ENCODE measurements at places on chromosomes 6 and 20.

GRCh38 chr6:45724511-45724910 lies 291.1 kb downstream of the CLIC5 start:
- no peak for DNase-seq

GRCh38 chr6:85418059-85418458 lies 31.8 kb upstream of the NT5E start:
- no peak for DNase-seq

DNA sequence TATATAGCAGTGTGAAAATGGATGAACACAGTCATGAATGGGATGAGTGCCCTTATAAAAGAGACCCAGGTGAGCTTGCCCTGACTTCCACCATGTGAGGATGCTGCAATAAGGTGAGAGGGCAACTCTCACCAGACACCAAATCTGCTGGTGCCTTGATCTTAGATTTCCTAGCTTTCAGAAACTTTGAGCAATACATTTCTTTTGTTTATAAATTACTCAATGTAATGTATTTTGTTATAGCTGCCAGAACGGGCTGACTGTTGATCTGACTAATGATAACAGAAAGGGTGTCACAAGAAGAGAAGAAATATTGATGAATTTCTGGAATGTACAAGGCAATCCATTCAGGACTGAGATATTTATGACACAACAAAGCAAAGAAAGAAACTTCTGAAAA lies 180.5 kb downstream of the MCHR2 start:
- no peak for DNase-seq

- DNase-seq: no peak
These were observed 128.3 kb downstream of the TSHZ2 start for GRCh38 chr20:53100476-53100911.

DNA sequence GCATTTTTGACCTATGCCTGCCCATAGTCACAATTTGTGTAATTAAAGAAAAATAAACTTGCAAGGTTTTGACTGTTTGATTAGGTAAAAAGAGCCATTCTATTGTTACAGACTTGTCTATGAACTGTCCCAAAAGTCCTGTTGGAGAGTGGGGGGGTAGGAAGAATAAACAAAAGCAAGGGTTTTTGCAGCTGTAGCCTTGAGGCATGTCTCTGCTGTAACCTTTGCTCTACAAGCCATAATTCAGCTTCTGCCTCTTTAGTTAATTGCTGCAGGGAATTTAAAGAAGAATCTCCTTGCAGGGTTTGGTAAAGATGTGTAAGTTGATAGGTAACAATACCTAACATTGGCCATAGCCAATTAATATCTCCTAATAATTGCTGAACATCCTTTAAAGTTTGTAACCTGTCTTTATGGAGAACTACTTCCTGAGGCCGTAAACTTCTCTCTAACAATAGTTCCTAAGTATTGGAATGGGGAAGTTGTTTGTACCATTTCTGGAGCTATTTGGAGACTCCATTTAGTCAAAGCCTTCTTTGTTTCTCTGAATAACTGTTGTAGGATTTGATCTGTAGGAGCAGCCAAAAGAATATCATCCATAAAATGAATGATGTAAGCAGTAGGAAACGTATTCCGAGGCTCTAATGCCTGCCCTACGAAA lies 7.9 kb upstream of the ABHD12 start:
- DNase-seq: no peak

GRCh38 chr6:88456221-88456859 lies 290.2 kb upstream of the CNR1 start:
- no peak for DNase-seq

GRCh38 chr20:56249244-56249955 lies 868 bp downstream of the MC3R start:
- peak; percentile 5 for DNase-seq

DNA sequence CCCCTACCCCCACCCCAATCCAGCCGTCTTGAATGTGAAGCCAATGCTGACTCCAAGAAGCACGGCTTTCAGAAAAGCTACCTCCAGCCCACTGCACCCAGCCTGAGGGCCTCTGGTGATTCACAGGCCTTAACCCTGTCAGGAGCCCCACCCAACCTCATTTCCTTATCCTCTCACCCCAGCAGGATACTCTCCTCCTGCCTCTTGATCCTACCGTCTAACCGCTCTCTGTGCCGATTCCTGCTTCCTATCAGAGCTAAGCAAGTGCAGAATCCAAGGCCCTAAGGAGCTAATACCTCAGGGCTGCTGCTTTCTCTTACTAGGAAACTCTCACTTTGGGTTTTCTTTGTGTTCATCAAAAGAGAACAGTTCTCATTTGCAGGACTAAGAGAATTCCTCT lies 47.2 kb downstream of the TRERF1 start:
- no peak for DNase-seq

- no peak for DNase-seq
These were observed 39.4 kb upstream of the KCNK5 start for GRCh38 chr6:39268721-39269120.

- DNase-seq: no peak
These were observed 201.0 kb upstream of the FLRT3 start for GRCh38 chr20:14538433-14538832.

GRCh38 chr6:19391926-19392325 lies 445.2 kb upstream of the ID4 start:
- DNase-seq: no peak

DNA sequence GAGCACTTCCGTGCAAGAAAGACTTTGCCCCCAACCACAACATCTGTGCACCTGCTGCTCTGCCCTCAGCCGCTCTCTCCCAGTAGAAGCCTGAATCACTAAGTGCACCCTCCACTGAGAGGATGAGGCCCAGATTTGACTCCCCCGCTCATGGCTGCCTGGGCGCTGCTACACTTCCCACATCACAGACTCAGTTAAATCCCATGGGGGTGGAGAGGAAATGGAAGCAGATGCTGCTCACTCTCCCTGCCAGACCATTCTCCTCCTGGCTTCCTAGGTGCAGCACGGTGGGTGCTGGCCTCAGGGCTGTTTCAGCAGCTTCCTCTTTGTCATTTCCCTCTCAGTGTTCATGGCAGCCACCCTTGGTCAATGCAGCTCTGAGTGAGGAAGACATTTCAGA lies 4.8 kb downstream of the CST5 start:
- no peak for DNase-seq

DNA sequence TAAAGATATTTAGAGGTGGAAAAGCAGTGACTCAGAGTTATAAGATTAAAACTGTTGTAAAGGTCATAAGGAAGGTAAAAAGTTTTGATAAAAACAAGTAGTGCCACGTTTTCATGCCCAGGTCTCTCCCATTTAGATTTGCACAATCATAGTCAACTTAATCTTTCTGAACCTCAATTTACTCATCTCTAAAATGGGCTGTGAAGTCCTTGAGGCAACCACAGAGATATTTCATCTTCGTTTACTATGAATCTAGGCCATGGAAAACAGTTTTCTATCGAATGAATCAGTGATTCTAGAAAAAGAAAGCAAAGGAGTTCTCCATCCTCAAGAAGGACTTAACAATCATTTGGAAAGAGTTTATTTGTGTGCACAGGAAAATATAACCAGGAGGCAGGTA lies 190.2 kb downstream of the EDN1 start:
- DNase-seq: no peak

DNA sequence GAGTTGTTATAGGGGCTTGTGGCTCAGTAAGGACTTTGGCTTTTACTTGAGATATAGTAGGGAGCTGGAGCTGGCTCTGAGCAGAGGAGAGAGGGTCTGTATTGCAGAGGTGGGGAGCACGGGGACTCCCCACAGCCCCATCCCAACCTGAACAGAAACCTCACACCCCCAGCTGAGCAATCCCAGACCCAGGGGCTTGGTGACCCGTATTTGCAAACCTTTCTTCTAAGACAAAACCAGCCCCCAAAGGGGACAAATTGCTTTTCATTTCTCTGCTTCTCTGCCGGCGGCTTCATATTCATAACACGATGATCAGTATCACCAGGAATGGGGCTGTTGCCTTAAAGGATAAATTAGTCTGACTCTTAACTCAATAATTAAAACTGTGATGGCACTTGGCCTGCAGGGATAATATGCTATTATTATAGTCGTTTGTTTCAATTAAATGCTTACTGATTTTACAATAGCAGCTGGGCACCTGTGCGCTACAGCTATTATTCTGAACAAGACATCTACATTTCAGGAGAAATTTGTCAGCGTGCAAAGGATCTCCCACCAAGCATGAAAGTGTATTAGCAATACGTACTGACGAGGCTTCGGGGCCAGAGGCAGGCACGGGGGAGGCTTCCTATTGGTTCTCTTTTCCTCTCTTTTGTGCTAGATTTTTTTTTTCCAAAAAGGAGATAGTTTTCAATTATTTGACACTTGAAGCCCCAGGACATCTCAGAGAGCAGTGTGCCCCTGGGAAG lies 118.1 kb downstream of the TOX2 start:
- DNase-seq: no peak

DNA sequence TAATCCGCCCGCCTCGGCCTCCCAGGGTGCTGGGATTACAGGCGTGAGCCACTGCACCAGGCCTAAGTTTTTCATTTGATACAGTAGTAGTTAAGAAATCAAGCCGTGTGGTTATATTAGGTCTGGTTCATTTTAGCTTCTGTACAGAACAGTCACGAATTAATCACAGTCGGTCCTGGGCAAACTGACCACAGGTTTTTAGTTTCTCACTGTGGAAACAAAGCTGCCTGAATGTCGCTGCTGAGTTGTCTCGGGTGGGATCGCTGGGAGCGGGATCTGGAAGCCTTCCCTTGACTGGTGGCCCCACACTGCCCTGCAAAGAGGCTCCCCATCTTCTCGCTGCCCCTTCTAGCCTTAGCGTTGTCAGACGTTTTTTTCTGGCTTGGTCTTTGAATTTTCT lies 18.6 kb downstream of the UCKL1 start:
- DNase-seq: no peak

Measured in stimulated activated CD4-positive, alpha-beta T cell treated with anti-CD3 and anti-CD28 coated beads, Interleukin-12 subunit alpha, Interleukin-12 subunit beta, amount 100 ng/mL, for 48 hours (primary cell).